Testis (tissue), 5 donors: ENCODE measurements at places on chromosomes 6 and 20.

DNA sequence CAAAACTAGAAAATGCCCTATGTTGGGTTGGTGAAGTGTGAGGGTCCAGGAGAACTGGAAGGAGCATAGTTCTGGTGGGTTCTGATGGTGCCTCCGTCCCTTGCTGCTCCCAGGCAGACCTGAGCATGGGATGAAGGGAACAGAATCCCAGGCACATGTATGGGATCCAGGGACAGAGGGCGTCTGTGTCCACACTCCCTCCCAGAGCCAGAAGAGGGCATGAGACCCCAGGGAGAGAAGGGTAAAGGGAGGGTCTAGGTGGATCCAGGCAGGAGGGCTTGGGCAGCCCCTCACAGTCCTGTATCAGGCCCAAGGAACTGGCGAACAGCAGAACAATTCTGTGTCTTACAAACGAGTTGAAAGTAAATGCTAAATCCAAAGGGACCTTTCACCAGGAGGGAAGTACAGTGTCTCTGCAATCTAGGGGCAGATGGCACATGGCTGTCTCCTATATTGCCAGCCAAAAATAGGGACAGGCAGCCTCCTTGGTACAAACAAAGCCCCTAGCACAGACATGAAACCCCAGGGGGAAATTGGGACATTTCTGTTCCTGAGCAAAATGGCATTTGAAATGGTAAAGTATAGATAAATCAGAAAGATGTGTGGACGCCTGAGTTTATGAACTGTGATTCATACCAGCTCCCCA lies 2.5 kb upstream of the BPIFA1 start:
- DNase-seq, result no peak

DNA sequence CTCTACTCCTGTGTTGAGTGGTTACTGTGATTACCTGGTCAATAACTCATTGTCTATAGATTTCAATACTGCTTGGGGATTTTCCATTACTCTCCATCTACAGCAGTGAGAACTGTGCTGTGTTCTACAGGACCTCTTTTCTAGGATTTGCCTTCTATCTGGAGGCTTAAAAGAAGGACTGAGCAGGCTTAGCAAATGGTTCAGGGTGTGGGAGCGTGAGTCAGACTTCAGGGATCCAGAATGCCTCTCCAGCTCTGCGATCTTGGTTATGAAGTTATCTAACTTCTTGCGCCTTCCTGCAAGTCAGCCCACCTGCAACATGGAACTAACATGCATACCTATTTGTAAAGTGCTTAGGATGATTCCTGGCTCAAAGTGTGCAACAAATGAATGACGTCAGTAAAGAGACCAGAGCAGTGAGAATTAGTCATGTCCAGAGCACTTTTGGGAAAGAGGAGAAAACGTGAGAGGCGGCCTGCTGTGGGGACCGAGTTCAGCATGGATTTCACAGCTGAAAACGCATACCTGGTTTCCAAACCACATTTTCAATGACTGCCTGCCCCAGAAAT lies 610.1 kb upstream of the CDH4 start:
- no peak for DNase-seq

GRCh38 chr6:158870649-158870957 lies 51.4 kb upstream of the EZR start:
- no peak for DNase-seq

DNA sequence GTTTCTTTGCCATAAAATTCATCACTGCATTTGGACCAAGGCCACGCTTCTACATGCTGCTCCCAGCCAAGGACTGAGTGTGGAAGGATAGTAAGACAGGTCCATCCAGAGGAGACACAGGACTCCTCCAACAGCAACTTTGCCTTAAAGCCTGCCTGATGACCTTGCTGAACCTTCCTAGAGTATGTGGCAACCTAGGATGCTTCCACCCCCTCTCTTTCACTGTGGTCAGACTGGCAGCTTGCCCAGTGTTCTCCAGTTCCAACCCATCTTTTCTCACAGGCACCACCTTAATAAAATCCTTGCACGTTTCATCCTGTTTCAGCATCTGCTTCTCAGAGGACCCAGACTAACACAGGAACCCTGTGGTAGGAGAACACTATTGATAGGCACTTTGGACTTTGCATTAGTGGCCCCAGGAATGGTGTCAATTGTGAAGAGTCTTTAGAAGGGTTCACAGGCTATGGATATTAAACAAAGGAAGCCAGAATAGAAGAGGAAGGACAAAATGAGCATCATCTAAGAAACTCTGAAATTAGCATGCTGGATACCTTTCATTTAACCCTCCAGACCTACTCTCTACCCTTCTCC lies 2.4 kb upstream of the PKHD1 start:
- DNase-seq, result no peak

DNA sequence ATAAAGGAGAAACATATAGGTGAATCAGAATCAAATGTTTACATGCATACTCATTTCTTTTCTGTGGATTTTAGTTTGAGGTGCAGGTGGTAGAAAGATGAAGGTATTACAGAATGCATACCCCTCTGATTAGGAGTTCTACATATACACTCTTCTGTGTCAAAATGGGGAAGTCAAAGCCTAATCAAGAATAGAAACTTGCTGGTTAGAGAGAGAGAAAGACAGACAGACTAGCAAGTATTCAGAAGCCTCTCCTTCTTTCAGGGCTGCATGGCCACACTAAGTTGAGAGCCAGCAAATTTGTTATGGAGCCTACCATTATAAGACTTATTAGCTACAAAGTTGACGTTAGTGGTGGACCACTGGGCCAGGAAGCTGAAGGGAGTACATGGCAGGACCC lies 358.3 kb upstream of the EYS start:
- no peak for DNase-seq

GRCh38 chr20:41540459-41540858 lies 77.7 kb downstream of the CHD6 start:
- DNase-seq, result no peak

DNA sequence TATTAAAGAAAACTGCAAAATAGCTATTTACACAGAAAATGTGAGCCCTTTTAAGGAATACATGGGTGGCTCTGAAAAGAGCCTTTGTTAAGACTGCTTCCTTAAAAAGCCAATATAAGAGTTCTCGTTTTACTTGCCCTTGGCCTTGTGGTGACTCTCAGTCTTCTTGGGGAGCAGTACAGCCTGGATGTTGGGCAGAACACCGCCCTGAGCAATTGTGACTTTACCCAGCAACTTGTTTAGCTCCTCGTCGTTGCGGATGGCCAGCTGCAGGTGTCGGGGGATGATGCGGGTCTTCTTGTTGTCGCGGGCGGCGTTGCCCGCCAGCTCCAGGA lies 111.5 kb downstream of the HFE start:
- no peak for DNase-seq

- DNase-seq, result no peak
Measured at GRCh38 chr20:38011696-38012095, 21.6 kb downstream of the TTI1 start.

DNA sequence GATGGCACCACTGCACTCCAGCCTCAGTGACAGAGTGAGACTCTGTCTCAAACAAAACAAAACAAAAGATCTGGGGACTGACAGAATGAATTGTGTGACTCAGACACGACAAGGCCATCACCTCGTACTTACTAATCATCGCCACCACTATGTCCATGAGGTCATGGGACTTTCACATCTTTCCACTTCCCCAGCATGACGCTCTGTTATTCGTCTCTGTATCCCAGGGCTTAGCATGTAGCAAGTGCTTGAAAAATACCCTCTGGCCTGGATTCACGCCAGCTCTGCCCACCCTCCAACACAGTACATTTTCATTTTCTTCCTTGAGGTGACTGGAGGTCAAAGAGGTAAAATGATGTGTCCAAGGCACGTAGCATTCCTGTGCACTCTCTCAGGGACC lies 27.8 kb downstream of the FGD2 start:
- DNase-seq, result no peak

DNA sequence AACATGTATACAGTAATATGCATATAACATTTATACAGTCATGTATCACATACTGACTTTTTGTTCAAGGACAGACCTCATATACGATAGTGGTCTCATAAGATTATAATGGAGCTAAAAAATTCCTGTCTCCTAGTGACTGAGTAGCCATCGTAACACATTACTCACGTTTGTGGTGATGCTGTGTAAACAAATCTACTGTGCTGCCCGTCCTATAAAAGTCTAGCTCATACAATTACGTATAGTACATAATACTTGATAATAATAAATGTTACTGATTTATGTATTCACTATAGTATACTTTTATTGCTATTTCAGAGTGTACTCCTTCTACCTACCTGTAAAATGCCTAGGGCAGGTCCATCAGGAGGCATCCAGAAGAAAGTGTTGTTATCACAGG lies 17.4 kb downstream of the SERAC1 start:
- no peak for DNase-seq

GRCh38 chr20:13102237-13102636 lies 93.5 kb downstream of the SPTLC3 start:
- DNase-seq, result no peak

DNA sequence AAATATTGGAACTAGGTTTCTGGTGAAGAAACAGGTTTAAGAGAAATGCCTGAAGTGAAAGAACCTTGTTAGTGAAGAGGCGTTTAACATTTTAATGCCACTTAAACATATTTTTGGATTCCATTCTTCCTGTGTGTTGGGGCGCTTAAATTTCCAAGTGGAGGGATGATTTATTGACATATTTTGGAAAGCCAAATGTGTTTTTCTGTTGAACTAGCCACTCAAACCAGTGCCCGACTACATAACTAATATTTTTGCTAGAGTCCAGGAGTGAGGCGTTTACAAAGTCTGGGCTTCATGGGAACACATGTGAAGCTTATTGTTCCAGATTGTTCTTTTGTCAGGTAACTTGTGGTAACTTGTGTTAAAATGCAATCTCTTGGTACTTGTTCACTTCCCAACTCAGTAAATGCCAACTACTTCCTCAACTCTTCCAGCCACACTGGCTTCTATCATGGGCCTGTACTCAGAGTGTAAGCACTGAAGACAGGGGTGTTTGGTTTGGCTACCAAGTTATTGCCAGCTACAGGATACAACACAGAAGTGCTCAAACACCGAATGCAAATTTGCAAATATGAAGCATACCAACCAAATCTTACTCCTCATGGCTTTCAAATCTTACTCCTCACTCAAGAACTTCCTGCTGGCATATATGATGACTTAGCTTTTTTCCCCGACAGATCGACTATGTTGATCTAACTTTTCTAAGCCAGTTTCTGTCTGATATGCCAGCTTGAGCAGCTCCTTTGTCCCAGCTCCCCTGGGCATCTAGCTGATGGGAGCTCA lies 2.0 kb upstream of the ZNFX1 start:
- DNase-seq, result no peak

DNA sequence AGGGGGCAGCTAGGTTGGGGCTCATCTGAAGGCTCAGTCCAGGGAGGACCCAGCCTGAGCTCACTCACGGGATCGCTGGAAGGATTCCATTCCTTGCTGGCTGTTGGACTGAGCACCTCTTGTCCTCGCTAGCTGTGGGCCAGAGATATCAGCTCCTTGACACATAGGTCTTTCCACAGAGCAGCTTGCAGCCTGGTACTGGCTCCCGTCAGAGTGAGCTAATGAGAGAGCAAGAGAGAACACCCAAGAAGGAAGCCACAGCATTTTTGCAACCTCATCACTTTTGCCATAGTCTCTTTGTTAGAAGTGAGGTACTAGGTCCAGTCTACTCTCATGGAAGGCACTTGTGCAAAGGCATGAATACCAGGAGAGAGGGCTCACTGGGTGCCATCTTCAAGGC lies 179.9 kb downstream of the CDC5L start:
- peak; percentile 53 for DNase-seq

DNA sequence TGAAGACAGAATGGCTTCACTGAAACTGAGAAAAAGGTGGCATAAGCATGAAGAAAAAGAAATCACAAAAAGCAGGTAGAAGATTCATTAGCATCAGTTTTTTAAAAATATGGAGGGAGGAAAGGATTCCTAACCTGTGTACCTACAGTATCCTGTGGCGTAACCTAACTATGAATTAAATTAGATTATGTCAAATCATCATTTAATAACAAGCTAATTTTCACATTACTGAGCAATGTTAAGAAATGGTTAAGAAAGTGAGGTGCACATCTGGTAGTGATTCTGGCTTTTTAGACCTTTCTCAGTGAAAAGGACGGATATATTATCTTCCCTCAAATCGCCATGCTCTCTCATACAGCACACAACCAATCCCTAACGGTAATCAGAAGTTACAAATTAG lies 12.5 kb downstream of the CD164 start:
- DNase-seq, result no peak

- DNase-seq, result no peak
Measured at GRCh38 chr6:125340991-125341390, 39.2 kb upstream of the HDDC2 start.

DNA sequence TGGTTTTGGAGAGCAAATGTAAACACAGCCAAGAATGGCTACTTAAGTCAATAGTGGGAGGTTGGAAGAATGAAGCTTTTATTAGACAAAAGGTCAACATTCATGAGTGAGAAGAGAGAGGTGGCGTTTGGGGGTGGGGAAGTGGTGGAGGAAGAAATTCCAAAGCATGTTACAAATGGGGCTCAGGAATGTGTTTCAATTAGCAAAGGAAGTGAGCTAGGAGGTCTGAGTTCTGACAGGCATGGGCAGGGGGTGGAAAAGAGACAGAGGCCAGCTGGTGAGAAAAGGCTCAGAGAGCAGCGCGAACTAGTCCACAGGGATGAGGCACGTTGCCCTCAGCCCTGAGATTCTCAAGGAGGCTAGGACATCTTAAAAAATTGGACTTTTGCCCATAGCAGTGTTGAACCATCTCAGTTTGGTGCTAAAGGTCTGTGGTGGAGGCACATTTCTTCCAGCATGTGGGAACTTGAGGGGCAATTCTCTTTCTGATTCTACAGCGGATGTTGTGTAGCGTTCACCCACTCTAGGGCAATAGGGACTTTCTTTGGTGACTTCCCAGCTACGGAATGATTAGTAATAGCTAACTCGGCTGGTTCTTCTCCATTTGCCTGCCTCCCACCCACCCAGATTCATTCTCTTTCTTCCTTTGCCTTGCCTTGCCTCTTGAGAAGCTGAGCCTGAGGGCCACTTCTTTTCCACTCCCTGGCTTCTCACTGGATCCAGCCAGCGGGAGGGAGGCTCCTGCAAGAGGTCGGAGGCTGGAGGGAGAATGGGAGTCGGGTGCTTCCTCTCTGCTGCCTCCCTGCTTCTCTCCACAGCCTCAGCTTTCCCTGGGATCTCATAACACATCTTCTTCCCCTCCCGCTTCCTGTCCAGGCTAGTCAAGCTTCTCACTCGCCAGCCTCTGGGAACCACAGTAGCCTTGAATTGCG lies 45.1 kb upstream of the NEDD9 start:
- DNase-seq, result peak; percentile 34

DNA sequence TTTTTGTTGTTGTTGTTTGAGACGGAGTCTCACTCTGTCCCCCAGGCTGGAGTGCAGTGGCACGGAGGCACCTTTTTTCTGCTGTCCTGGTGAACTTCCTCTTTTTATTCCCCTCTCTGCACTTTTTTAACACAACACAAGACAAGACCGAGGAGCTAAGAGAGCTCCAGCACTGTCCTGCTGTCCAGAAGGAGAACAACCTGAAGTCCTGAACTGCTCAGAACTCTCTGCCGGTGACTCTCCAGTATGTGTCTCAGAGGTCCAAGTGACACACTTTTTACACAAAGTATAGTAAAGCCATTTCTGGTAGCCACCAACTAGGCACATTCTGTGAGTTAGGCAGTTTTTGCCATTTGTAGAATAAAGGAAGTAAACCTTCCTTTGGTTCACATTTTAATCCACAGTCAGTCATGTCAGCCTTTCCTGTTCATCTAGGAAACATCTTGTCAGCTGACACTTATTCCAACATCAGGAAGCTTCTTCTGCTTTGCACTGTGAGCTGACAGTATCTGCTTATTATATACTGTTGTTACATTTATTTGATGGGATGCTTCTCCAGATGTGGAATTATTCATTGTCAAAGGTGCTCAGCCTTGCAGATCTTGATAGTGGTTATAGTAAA lies 28.1 kb upstream of the TXNDC5 start:
- DNase-seq, result no peak
